NCI-H2081 treated with DMSO at 0.1 percent for 48 hours (cell line): ENCODE measurements at places on chromosomes 6 and 20.

GRCh38 chr6:166563805-166564204 lies 22.7 kb downstream of the RAMACL start:
- DNase-seq: no peak

- DNase-seq: no peak
Observed at GRCh38 chr6:52594221-52594620, 17.4 kb upstream of the TRAM2 start.

DNA sequence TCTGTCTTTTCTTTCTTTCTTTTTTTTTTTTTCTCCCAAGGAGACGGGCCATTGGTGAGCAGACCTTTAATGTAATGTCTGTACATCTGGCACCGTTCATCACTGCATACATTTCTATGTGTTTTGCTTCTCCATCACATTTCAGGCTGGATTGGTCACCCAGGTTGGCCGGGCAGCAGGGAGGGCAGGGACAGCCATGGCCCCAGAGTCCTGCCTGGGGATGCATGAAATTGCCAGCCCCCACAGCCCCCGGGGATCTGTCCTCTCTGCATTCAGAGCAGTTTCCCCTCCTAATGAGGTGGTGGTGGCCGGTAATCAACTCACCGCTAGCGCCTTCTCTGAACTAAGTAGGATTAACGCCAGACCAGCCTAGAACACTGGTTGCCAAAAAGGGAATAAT lies 50.4 kb downstream of the APCDD1L start:
- DNase-seq: no peak

DNA sequence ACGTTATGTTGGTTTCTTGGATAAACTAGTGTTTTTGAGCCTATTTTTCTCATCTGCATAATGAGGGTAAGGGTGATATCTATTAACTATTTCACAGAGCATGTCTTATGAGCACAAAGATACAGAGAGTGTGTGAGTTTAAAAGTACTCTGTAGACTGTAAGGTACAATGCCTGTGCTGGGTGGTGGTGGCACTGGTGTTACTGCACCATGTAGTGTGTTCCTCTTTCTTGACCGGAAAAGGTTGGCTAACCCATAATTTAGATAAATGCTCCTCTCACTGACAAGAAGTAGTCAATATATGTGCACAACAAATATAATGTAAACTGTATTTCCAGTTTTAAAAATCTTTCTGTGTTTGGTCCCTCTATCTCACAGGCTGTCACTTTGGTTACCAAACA lies 116.2 kb upstream of the MMS22L start:
- DNase-seq: no peak

GRCh38 chr6:43248101-43248500 lies 4.8 kb downstream of the TTBK1 start:
- DNase-seq: no peak

DNA sequence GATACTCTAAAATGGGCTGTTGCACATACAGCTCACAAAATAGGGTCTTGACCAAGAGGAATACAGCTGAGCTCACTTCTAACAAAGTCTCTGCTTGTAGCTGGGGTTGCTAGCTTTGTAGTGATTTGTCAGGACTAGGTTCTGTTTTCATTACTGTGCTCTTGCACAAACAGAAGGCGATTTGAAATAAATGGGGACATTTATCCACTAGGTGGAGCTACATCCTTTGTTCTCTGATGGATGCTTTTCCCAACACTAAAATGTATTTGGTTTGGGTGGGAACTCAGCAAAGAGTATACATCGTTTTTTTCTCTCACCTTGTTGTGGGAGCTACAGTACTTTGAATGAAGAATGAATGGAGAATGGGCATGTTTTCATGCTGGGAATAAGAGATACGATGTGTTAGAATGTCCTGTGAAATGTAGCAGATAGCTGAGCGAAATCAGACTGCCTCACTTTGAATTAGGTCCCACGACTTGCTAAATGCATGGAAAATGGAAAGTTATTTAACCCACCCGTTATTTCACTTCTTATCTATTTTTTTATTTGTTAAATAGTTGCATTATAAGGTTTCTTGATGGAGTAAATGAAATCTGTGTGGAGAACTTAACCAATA lies 494.7 kb upstream of the MAP3K7 start:
- DNase-seq: peak; percentile 42

DNA sequence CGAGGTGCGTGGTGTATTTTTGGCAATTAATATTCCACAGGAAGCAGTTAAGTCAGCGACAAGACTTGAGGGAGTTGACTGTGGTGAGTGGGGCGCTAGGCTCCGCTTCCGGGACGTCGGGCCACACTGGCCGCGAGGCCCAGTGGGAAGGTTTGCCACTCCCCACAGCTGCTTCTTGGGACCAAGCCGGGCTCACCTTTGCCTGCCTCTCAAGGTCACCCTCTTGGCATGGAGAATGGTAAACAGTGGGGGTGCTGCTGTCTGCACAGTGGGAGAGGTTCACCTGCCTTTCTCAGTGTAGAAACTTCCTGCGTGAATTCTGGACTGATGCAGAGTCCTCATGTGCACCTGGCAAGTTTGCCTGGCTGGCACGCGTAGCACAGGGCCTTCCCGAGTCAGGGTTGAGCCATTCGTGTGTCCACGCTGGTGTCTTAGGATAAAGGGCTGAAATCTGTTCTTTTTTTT lies 6.4 kb downstream of the OSBPL2 start:
- no peak for DNase-seq

DNA sequence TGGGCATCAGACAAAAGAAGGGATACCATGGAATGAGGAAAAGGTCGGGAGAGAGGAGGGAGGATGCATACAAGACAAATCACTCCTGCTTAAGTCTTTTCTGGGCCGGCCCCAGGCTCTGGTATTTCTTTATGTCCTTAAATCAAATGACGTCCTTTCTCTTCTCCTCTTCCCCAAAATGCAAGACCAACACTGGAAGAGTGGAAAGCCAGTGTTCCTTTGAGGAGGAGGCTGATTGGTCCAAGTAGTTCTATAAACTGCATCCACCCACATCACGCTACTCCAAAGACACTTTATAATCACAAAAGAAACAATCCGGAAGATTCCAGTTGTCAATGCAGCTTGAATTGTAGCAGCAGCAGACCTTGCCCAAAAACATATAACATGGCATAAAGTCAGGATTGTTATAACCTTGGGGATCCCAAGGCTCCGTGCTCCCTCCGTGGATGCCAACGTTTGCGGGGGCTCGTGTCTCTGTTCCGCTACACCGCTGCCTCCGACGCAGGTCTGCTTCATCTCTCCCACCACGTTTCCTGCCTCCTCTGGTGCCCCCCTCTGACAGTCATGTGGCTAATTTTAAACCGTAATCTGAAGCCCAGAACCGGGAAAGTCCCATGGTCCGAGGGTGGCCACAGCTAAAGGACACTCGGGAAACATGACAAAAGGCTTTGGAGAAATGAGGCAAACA lies 47.1 kb downstream of the MCUR1 start:
- no peak for DNase-seq

DNA sequence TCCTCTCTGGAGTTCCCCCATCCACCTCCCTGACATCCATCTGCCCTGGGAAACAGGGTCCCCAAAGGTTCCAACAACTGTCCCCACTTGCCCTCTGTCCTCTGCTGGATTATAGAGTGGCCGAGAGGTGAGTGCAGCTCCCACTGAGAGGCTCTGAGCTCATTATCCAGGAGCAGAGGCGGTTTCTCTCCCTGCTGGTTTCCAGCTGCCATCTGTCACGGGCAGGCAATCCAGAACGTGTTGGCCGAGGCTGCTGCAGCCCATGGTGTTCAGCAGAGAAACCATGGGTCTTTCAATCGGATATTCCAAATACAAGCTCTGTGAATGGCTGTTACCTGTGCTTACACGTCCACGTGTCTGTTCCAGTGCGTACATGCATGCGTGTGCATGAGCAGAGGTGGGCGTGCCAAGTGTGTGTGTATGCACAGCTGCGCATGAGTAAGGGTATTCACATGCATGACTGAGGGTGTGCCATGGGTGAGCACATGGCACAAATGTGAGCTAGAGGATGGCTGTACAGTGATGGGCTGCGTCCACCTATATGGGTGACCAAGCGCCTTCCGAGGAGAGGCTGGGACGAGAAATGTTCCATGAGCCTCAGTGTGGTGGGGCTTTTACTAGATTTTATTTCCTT lies 183.7 kb upstream of the PMEPA1 start:
- DNase-seq: no peak

GRCh38 chr6:21033084-21033483 lies 498.8 kb downstream of the CDKAL1 start:
- no peak for DNase-seq

DNA sequence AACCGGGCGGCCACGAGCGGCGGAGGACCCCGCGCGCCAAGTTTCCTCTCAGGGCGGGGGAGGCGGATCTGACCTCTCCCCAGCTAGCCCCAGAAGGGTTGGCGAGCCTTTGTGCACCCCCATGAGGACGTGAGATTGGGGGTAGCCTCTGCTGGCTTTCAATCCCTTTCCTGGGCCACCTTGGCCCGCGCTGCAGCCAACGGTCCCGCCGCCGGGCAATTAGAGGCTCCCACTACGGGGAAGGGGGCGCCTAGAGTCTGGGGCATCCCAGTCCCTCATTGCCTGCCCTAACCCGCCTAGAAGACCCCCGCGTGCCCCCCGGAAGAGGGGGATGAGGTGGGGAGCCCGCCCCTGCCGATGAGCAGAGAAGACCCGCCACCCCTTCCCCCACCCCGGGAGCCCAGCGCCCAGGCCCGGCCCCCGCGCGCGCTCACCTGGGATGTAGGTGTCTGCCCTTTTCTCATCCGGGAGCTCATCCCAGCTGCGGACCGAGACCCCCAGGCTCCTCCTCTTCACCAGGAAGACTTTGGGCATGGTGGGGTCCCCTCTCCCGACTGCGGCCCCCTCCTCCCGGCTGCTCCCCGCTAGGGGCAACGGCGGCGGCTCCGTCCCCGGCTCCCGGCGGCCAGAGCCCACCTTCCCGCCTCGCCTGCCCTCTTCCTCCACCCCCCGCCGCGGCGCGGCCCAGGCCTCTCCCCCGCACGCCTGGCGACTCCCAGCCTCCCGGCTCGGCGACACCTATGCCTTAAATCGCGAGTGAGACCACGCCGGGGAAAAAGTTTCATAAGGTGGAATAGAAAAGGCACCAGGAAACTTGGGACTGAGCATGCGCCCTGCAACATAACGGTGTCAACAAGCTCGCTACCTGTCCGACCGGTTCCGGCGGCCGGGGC lies at the start of gene OVOL2:
OVOL2 (minus strand) TSS at position 816 of the 893 bp plus-strand sequence; CDS start at position 534, 282 bp downstream.
- peak; percentile 24 for DNase-seq

DNA sequence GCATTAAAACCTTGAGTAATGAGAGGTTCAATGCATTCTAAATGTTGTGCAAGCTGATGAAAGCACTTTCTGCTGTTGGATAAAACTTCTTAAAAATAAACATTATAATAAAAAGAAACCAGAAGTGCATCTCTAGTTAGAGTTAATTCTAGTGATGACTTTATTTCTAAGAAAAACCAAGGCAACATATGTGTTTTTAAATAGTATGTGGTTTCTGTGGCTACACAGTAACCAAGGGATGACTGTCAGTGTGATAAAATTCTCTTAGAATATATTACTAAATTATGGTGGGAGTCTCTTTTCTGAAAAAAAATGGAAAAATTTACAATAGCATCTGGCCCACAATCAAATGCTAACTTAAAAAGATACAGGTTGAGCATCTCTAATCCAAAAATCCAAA lies 117.0 kb downstream of the ME1 start:
- DNase-seq: no peak

DNA sequence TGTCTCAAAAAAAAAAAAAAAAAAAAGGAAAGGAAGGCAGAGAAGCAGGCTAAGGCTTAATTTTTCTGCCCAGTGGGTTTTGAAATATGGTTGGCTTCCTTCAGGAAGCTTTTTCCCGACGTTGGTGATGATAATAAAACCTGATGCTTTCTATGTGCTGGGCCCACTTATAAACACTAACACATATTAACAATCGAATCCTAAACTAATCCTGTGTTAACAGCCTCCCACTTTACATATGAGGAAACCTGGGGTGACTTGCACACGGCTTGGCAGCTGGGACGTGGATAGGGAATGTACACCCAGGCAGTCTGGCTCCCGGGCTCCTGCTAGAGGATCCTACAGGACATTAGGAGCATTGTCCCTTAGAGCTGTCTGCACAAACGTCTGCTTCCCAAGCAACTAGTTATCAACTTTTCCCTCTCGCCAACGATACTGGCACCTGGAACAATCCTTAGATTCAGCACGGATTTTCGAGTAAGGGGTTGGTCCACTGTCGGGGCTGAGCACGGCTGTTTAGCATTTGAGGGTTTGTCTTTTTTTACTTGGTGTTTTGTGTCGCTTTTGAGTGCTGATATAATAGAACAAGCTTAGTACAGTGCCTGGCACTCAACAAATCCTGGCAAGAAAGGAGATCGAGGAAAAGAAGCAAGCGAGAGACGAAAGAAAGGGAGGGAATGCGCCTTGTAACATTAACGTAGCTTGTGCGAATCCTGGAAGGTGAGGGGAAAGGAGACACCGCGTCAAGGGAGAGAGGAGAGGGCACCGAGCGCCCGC lies 622 bp upstream of the KIZ start:
- peak; percentile 51 for DNase-seq

- no peak for DNase-seq
Observed at GRCh38 chr6:46491201-46491627, at the start of gene RCAN2. RCAN2 (minus strand) TSS chr6:46491449.

DNA sequence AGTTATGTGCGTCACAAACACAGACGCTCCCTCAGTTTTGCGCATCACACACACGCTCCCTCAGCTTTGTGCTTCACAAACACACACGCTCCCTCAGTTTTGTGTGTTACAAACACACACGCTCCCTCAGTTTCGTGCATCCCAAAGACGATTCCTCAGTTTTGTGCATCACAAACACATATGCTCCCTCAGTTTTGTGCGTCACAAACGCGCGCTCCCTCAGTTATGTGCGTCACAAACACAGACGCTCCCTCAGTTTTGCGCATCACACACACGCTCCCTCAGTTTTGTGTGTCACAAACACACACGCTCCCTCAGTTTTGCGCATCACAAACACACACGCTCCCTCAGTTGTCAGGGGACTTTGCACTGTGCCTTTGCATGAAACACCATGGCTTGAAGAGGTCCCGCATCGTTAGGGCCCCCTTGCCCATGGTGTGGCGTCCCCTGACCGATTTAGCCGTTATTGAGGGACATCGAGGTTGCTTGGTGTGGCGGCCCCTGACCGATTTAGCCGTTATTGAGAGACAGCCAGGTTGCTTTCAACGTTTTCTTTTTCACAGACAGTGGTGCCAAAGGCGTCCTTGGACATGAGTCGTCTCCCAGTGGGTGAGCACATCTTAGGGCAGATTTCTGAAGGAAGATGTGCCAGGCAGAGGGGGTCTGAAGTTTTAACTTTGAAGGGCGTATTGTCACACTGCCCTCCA lies 28.1 kb upstream of the MYT1 start:
- DNase-seq: no peak

DNA sequence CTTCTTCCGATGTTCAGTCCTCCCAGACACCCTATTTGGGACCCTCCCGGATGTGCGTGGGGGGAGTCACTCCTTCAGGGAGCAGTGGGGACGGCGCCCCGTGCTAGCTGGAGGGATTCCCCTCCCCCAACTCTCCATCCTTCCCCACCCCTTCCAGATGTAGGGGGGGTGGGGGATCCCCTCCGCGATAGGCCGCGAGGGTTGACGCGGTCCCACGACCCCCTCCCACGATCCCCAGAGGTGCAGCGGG lies 548 bp downstream of the GNL1 start:
- no peak for DNase-seq

DNA sequence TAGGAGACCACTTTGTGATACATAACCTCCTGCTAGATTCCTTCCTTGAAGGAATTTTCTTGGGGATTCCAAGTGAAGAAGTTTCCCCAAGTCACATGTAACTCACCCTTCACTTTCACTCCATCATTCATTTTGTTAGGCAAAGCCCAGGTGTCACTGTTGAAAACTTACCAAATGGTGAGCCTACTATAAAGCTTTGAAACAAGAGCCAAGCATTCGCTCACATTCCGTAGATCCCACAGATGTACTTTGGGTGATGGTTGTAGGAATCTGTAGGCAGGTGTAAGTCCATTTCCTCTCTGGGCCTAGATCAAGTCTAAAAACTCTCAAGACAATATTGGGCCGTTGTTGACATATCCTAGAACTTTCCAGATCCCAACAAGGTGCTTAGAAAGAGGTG lies 74.1 kb downstream of the PRDM1 start:
- no peak for DNase-seq
